Adipocyte (in vitro differentiated cells): ENCODE measurements at places on chromosomes 1 and 21.

GRCh38 chr1:53344921-53345838, 17.3 kb upstream of the LRP8 start:
- no peak for DNase-seq

DNA sequence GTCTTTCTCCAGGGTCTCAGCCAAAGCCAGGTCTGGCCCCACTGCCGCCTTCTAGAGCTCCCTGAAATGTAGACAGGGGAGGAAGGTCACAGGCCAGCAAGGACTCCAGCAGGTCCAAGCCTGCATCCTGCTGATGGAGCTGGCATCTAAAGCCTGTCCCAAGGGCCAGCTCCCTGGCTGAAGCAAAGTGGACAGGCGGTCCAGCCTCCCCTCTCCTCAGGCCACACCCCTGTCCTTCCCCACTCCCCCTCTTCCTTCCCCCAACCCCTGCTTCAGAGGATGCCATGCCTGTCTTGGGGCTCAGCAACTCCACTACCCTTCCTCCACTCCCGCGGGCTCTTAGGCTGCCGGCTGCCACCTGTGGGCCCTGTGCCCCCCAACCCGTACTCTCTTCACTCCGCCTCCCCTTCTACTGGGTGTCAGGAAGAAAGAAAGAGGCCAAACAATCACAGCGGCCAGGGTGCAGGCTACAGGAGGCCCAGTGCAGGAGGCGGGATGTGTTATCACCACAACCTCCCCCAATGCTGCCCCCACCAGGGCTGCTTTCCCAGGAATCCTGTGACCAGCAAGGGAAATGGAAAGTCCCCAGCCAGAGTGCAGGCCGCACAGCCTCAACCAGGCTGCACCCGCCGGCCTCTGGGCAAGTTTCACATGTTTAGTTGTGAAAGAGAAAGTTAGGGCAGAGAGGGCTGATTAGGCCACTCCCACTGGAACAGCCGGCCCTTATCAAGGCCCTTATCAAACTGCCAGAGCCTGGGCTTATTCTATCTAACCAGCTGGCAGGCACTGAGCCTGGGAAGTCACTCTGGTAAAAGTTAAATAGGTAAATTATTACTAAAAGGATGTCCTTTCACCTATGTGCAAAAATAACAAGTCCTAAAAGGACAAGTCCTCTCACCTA, 34.1 kb downstream of the ACOT7 start:
- DNase-seq, result peak; percentile 49

DNA sequence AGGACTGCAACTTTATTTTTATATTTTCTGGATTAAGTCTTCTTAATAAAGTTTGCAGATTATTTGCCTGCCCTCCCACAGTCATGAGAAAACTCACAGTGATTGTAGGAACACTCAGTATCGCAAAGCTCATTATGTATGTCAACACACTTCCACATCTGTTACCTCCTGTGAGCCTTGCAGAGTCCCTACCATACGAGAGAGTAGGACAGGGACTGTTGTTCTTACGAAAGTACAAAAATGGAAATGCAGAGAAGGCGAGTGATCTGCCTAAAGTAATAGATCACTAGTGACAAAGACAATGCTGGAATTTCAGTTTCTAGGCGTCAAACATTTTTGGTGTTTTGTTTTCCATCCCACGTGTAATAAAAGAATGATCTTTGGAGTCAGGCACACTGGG, 131.7 kb downstream of the SYT2 start:
- peak; percentile 24 for DNase-seq

DNA sequence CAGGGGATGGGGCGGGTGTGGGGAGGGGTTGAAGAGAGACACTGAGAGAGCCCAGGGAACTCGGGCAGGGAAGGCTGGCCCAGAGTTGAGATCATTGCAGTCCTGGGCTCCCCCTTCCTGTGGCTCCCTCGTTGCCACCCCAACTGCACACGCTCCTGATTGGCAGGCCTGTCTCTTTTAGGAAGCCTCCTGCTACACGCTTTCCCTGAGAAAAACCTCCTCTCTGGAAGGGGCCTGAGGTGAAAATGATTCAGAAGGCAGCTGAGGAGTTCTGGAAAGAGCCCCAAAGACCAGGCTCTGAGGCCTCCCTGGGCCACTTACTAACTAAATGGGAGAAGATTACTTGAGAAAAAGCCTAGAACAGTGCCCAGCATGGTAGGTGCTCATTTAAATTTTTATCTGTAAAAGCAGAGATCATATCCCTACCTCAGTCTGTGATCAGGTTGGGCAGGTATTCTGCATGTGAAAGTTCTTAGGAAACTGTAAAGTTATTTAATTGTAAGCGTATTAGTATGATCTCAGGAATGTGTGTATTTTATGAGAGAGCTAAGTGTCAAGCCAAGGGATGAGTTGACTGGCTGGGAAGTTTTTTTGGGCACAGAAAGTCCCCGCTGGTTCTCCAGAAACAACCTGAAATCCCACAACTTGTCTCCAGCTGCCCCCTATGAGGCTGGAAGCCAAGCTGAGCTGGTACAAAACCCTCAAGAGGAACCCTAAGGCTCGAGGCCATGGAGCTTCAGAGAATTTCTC, 65.2 kb upstream of the EPS8L3 start:
- DNase-seq, result no peak

DNA sequence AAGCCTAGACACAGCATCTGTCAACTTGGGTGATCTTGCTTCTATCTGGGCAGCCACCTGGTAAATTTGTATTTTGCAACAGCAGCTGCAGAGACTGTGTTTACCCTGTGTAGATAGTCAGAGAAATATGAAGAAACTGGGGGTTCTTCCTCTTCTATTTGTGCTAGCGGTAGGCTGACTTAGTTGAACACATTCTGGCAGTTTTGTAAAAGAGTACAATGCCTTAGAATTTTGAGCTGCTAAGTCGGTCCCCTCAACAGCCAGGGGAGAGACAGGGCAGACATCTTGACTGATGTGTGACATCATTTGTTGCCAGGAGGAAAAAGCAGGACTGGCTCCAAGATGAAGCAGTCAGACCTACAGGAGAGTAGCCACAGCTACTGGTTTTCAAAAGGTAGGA, 53.7 kb downstream of the KCNJ6 start:
- DNase-seq, result peak; percentile 48

- DNase-seq, result peak; percentile 88
These were observed 84.1 kb downstream of the GPR88 start for GRCh38 chr1:100622037-100622436.

- no peak for DNase-seq
These were observed 112.6 kb upstream of the ADAR start for GRCh38 chr1:154720328-154721297.
